ENCODE measurements at places on chromosomes 16 and 17.

DNA sequence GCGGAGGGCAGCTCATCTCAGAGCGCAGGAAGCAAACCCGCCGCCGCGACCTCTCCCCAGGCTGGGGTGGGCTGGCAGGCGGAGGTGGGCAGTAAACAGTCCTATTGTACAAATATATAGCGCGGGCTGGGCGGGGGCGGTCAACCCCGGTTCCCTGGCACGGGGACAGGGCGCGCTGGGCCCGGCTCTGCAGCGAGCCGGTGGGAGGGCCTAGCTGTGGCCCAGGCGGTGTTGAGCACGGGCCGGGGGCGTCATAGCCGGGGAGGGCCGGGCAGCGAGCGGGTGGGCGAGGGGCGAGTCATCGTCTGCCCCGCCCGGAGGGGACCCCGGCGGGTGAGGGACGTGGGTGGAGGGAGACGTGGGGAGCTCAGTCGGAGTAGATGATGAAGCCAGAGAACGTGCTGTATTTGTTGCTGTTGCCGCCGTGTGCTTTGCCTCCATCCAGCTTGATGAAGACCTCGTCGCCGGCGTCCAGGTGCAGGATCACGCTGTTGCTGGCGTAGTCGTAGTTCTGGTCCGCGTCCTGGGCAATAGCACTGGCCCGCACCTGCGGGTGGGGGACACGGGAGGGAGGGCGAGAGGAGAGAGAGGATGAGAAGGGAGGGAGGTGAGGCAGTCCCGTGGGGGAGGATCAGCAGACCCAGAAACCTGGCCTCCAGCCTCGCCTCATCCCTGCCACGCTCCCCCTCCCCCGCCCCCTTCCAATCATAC lies 8.1 kb downstream of the C1QL1 start:
- no peak for DNase-seq

GRCh38 chr16:56409195-56409594 lies 16.1 kb downstream of the AMFR start:
- DNase-seq, result no peak

DNA sequence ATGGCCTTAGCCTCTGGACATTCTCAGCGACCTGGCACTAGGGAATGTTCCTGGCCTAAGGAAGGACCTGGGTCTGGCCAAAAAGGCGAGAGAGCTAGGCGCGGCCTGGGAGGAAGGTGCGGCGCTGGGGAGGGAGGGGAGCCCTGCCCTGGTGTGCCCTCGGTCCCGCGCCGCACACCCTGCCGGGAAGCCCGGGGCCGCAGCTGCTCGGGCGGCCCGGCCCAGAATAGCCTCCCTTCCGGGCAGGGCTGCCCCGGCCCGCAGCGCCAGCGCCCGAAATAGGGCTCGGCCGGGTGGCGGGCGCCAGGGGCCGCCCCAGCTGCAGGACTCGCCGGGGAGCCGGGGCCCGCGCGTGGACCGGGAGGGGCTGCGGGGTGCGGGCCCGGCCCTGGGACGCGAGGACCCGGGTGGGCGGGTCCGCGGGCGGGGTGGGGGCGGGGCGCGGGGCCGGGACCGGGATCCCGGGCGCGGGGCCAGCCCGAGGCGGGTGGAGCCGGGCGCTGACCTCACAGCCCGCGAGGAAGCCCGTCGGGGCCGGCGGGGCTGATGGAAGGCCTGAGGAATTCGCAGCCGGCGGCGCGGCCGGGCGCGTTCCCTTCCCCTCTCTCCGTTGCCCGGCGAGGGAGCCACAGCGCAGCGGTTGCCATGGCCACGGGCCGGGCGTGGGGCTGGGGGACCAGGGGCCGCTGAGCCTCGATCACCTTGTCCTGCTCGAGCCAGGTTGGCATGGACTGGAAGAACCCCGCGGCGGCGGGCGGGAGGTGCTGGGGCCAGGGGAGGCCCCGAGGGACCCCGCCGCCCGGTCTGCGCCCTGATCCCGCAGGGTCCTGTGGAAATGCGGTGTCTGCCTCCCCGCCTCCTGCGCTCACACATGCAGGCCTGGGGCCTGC lies 18.1 kb downstream of the SOCS3 start:
- DNase-seq, result peak; percentile 72

- DNase-seq, result no peak
Observed at GRCh38 chr17:60091908-60092331, 13.2 kb upstream of the HEATR6 start.

- no peak for DNase-seq
Observed at GRCh38 chr16:49563666-49564065, 190.1 kb downstream of the C16orf78 start.

DNA sequence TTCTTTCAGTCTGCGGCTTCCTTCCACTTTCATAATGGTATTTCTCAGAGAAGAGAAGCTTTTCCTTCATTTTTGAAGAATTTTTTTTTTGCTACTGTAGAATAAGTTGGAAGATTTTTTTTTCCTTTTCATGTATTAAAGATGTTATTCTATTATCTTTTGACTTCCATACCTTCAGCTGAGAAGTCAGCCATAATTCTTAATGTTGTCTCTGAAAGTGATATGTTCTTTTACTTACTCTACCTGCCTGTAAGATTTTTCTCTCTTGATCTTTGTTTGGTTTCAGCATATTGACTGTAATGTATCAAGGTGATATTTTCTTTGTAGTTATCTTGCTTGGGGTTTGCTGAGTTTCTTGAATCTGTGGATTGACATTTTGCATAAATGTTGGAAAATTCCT lies 143.5 kb upstream of the TOX3 start:
- no peak for DNase-seq
